ENCODE measurements at places on chromosomes 6 and 20.

DNA sequence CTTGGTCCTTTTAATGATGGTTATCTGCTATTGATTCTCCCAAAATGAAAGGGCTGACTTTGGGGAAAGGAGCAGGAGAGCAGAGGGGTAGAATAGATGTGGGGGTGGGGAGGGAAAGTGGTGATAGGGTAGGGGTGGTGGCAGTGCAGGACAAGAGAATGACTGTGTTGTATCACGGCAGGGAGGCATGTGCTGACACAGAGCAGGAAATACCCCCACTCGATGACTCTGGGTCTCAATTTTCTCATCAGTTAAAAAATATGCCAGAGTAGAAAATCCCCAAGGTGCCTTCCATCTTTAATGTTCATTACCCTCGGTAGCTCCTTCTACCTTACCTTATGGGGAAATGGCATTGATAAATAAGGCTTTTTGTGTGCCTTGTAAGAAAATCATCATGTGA, 79.0 kb upstream of the ATXN1 start:
- DNase-seq: no peak

DNA sequence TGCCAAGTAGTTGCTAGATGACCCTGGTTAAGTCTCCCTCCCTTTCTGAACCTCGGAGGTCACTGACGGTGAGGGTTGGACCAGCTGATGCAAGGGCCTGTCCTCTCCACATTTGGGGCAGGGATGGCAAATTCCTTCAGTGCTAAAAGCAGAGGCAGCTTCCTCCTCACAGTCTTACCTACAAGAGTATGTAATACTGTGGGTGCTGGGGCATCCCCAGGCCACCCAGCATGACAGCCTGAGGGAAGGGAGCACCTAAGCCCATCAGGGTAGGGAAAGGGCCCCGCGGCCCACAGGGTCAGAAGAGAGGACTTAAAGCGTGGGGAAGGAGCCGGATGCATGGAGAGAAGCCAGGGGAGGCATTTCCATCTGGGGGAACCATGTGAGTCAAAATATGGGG, 38.0 kb downstream of the TGM3 start:
- no peak for DNase-seq

GRCh38 chr6:166862978-166863530, 93.3 kb downstream of the RNASET2 start:
- no peak for DNase-seq

GRCh38 chr6:4350567-4351519, 215.5 kb upstream of the ECI2 start:
- no peak for DNase-seq

GRCh38 chr6:34457742-34458735, 7.8 kb upstream of the PACSIN1 start:
- no peak for DNase-seq

- no peak for DNase-seq
These were observed 73.6 kb upstream of the NHSL1 start for GRCh38 chr6:138572885-138573284.

DNA sequence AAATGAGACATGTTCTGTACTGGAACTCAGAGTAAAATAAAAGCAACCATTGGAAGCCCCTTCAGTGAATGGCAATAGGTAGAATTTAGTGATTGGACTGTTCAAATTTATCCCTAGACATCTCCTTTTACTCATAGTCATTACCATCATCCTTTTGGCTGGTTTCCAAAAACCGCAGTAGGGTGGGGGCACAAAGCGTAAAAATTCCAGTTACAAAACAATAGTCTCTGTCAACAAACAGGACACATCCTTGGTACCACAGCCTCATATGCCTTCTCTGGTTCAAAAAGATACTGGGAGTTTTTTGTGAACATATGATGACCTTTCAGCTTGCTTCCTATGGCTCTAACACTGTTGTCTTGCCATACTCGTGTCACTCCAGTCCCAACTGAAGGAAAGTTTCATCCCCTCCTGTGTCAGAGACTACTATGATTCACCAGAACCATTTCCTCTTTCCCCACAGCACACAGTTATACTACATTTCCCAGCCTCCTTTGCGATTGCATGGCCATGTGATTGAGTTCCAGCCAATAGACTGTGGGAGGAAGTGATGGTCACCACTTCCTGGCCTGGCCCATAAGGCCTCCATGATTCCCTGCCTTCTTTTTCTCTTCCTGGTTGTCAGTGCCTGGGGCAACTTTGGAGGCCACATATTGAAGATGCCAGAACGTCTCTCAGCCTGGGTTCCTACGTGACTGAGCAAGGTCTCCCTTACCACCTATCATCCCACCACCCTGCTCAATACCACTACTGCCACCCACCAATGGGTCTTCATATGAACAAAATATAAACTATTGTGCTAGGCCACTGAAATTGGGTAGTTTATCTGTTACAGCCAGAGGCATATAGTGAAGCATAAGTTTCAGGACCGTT, 162.4 kb downstream of the ID4 start:
- DNase-seq: no peak

DNA sequence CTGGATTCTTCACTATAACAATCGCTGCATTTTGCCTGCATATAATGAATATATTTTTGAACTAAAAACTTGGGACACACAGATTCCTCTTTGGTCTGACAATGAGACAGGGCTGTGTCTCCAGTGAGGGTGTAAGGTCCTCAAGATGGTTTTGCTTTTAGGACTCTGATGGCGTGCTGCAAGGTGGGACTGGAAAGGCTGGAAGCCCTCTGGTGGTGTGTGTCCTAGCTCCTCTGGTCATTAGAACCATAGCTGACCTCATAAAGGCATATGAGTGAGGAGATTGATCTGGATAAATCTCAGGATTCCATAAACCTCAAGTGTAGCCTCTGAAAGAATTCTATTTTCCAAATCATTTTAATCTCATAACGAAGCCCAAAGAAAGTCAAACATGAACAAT, 108.4 kb upstream of the ASF1A start:
- no peak for DNase-seq

DNA sequence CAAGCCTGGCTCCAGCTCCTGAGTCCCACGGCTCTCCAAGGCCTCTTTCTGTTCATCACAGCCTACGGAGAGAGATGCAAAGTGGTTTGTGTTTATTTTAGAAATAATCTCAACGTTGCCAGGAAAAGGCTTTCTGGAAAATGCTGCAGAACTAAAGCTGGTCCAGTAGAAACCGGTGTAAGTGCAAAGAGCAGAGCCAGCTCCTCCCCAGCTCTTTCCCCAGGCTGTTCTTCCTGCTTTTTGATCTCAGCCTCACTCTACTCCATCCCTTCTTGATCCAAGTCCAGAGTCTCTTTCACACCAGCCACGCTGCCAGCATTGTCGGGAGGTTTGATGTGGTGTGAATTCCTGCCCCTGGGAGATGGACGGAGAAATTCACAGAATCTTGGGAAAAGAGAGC, 69.8 kb downstream of the TMEM170B start:
- no peak for DNase-seq

- DNase-seq: peak; percentile 93
These were observed at the start of gene MTFR2 for GRCh38 chr6:136249811-136250685. TSS of gene MTFR2 (minus strand) at chr6:136250311. CDS start at chr6:136249099, 1,212 bp downstream.

DNA sequence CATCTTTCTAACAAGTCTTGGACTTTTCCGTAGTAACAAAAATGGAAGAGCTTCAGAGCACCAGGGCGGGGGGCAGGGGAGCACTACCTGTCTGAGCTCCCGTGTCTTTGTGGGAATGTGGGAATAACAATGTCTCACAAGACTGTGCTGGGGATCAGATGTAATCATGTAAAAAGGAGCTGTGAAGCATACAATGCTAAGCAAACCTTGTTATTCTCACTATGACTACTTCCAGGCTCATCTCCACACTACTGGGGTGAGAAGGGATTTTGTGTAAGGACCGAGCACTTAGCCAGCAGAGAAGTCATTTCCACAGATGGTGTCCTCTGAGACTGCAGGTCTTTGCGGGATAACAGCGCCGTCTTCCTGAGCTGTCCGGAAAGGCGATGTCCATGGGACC, 27.1 kb downstream of the PRR18 start:
- DNase-seq: no peak

DNA sequence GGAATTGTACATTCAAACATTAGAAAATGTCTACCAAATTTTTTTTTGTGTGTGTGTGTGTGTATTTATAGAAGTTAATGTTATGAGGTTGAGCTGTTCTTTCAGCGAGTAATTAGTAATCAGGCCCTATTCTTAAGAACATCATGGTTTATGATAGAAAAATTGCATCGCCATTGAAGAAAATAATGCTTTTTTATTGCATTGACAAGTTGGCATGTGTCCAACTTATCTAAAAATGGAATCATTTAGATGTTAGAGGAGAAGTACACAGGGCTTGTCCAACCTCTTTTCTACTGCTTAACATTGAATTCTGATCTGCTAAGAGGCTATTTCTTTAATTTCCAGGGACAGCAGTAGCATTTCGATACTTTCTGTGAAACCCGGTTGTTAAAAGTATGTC, 61.6 kb upstream of the ADGRG6 start:
- DNase-seq: no peak

- DNase-seq: no peak
These were observed 288.5 kb downstream of the PRL start for GRCh38 chr6:22008248-22008836.

GRCh38 chr6:5435449-5435848, 174.1 kb downstream of the FARS2 start:
- DNase-seq: no peak

DNA sequence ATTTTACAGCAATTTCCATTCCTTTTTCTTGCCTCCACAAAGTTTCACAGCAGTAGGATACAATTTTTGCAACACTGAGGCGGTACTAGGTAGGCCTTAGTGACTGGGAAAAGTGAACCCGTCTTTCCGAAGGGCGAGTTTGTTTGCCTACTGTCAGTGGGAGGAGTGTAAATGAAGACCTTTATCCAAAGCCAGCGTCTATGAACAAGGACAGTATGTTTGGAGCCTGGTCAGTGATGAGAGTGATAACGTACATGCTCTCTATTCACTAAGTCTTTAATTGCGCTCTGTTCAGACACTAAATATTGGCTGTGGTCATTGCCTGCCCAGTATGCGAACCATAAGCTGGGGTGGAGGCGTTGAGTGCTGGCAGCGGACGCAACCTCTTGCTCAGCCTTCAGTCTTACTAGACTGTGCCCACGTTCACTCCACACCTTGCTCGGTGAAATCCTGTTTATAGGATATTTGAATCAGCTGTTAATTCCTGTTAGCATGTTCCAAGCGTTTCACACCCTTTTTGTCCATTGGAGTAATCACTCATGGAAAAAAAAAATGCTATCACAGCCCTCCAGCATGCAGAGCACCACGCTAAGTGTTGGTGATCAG, 145.5 kb downstream of the TMEM242 start:
- DNase-seq: no peak

GRCh38 chr20:18635380-18635779, 47.5 kb downstream of the DTD1 start:
- no peak for DNase-seq

- DNase-seq: no peak
These were observed 167.0 kb upstream of the MYLIP start for GRCh38 chr6:15961635-15962448.
